ENCODE measurements at places on chromosomes 7 and 10.

DNA sequence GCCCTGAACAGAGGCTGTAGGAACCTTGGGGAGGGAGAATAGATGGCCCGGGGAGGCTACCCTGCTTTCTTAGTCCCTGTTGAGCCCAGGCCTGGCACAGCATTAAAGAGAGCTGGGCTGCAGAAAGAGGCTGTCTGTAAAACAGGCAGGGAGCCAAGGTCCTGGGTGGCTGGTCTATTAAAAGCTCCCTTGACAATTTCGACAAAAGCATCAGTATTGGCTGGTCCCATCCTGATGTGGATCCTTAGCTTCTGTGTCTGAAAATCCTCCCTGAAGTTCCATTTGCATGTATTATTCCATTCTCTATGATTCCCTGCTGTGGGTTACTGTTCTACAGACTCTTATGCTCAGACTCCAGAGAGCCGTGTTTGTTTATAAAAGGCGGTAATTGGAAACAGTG lies 158.5 kb downstream of the GALNT17 start:
- DNase-seq = no peak

DNA sequence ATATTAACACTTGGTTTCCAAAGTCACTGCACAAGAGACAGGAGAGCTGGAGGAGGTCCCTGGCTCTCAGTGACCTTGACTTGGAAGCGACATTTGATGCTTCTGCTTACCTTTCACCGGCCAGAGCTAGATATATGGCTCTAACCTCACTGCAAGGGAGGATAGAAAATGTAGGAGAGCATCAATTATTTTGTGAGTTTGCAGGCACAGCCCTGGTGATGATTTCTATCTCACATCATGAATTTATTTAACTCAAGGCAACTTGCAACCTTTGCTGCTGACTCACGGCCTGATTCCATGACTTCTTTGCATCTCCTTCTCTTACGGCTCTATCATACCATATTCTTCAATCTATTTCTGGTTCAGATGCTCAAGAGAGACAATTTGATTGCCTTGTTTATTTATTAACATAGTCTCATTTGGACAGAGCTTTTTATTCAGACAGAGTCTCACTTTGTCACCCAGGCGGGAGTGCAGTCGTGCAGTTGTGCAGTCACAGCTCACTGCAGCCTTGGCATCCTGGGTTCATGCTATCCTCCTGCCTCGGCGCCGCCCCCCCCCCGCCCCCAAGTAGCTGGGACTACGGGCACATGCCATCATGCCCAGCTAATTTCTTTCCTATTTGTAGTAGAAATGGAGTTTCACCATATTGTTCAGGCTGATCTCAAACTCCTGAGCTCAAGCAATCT lies 196.0 kb downstream of the REEP3 start:
- no peak for DNase-seq

DNA sequence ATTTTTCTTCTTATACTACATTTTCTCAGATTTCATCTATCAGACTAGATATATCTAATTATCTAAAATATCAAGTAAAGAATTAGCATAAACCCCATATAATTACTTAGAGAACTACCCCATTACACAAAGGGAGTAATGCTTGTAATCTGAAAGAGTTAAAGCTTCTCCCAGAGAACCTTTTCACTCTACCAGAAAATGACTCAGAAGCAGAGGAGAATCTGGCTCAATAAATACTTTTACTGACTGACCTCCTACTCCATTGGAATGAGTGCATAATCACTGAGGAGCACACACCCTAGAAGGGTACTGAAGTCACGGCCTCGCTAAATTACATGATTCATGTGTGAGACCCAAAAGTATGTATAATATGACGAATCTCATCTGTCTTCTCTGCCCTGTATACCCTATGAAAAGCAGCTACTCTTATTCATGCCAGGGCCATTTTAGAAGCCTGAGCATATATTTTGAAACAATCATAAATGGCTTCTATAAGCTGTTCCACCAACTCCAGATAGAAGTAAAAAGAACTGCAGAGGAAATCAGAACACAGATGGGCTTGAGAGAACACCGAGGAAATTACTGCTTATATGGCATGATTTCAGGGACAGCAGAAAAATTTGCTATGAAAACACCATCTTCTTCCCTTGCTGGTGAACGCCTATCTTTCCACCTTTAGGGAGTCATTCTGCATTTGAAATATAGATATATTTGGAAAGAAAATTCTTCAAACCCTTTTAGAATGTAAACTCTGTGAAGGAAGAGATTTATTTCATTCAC lies 32.7 kb downstream of the DNMBP start:
- no peak for DNase-seq

GRCh38 chr7:20197837-20198236 lies 19.3 kb downstream of the MACC1 start:
- no peak for DNase-seq

DNA sequence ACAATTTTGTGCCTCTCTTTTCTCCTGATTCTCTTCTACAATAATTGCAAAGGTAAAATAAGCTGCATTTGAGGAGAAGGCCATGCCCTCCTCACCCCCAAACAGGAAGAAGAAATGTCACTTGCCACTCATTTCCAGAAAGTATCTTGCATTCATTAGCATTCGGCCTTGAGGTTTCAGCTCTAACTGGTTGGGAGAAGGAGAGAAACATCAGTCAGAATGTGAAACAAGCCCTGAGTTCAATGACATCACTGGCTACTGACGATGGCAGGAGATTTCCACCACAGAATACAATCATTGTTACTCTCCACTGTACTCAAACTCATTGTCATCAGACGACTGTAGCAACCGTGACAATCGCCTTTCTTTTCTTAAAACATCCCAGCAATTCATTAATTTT lies 72.8 kb downstream of the PRKCQ start:
- no peak for DNase-seq

DNA sequence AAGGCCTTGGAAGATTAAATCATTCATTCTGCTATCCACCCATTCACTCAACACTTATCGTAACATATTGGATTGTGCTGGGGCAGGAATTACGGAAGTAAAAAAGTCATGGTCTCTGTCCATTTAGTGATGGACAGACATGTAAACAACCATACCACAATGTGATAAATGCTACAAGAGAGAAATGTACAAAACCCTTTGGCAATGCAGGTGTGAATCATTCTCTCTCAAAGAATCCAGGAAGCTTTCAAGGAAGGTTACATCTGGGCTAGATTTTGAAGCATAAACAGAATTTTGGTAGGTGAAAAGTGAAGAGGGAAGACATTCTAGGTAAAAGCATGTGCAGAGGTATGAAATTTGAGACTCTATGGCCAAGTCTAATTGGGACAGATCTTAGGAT lies 61.7 kb upstream of the KCNIP2 start:
- DNase-seq = no peak

DNA sequence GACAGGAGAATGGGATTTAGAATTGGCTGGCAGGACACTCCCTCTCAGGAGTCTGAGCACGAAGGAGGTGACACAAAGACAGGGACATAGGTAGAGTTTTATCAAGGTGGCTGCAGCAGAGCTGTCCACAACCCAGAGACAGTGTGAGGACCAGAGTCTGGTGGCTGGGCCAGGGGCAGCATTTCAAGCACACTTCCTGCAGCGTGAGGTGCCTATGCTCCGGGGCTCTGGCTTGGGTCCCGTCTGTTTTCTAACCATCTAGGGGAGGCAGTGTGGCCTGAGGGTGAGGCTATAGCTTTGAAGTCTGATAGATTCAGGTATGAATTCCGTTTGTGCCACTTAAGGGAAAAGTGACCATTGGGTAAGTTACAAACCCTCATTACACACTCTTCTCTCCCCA lies 222.7 kb upstream of the ZMIZ1 start:
- DNase-seq = no peak

DNA sequence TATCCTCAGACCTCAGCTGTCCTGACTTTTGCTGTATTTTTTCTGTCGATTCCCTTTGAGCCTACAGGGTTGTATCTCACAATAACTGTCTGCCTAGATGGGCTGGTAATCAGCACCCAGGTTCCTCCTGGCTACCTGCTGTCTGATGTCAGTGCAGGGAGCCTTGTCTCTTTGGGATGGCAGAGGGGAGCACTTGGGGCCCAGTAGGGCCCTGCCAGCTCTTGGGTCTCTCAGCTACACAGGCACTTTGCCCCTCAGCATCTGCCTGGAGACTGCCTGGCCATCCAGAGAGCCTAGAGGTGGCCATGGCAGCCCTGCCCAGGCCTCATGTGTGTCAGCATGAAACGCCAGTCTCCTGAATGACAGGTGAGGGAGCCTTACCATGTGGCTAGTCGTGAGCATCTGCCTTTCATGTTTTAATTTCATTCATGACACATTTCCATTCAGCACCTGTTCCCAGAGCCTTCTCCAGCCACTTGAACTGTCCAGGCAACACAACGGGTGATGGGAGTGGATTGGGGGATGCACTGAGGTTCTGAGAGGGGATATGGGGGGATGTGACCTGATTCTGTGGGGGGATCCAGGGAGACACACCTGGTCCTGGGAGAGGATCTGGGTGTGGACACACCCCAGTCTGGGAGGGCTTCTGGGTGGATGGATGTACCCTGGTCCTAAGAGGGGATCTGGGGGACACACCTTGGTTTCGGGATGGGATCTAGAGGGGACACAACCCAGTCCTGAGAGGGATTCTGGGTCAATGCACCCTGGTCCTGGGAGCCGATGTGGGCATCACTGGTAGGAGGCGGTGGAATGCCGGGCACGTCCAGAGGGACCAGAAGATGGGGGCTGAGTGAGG lies 21.9 kb downstream of the ADCY1 start:
- no peak for DNase-seq

GRCh38 chr7:106178593-106179134 lies 66.6 kb upstream of the SYPL1 start:
- DNase-seq = no peak

GRCh38 chr10:9035355-9035754 lies 980.9 kb downstream of the GATA3 start:
- no peak for DNase-seq

- DNase-seq = no peak
These were observed 36.3 kb upstream of the GOT1 start for GRCh38 chr10:99466632-99467223.

- DNase-seq = peak; percentile 91
These were observed 951.6 kb downstream of the ANKRD7 start for GRCh38 chr7:119175911-119176627.

DNA sequence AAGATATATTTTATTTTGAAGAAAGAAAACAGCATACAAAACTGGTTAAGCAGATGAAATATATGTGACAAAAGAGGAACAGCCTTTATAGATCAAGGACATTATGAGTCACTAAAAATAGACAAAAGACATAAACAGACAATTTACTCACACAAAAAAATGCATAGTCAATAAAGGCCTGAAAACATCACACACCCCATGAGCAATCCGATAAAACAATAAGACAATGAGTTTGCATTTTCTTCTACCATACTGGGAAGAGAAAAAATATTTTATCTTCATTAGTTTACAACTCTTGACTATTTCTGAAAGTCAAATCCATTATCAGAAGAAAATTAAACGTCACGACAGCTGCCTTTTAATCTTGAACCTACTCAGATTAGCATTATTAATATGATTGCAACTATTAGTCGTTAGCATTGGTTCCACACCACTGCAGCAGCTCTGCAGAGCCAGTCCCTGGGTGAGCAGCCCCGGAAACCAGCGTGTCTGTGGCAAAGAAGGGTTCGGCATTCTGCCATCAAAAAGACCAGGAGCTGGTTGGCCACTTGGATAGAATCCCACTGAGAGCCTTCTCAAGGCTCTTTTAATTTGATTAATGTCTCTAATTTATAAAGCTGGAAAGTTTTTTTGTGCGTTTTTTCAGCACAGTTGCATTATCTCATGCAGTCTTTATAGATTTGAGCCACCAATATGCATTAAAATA lies 305.4 kb upstream of the SHH start:
- DNase-seq = no peak

GRCh38 chr10:117005026-117005526 lies at the start of gene SHTN1:
Gene SHTN1 (minus strand): TSS chr10:117005187. CDS start chr10:117005079, 108 bp downstream.
- no peak for DNase-seq

- DNase-seq = no peak
These were observed 18.6 kb upstream of the VDAC2 start for GRCh38 chr10:75191821-75192568.

DNA sequence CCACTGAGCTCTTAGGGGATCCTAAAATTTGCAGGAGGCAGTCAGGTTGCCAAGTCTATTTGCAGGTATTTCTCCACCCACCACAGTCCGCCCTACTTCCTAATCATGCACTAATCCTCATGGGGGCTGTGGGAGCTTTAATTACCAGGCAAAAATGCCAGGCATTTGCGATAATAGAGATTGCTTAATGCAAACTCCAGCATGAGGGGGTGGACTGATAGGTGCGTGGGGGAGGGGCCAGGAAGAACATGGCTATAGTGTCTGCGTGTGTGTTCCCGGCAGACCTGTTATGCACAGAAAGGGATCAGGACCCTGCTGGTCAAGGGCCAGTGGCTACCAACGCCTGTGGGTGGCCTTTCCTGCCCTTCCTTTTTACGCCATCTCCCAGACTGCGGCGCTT lies 15.6 kb upstream of the AQP1 start:
- no peak for DNase-seq

DNA sequence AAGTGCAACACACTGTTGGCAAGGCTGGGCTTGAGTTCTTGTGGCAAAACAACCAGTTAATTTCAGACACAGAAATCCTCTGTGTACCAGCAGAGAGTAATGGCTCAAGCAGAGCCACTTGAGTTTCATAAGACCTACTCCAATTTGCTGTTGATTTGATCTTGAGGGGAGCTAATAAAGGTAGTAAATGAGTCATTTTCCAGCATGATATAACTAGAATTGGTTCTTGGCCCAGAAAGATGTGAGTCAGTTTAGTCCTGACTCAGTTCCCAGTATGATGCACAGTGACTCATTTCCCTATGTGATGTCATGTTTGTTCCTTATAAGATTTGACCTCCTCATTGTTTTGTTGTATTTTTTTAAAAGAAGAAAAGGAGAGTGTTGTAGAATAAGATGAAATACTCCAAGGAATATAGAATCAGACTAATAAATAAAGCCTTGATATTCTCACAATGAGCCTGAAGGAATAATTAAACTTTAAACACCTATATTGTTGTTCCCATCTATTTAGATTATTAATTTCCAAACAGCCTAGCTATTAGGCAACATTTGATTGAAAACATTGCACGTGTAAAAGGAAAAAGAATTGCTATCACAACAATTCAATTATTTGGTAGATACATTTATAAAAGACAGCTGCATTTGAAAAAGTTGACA lies 186.2 kb downstream of the REEP3 start:
- no peak for DNase-seq

Measured in iPS DF 19.7 (cell line).